CMK (cell line): ENCODE measurements at places on chromosomes 11 and 22.

- peak; percentile 61 for DNase-seq
Measured at GRCh38 chr11:75534259-75535069, 8.7 kb upstream of the GDPD5 start.

GRCh38 chr11:117953024-117953671 lies 23.9 kb upstream of the TMPRSS13 start:
- DNase-seq = no peak

DNA sequence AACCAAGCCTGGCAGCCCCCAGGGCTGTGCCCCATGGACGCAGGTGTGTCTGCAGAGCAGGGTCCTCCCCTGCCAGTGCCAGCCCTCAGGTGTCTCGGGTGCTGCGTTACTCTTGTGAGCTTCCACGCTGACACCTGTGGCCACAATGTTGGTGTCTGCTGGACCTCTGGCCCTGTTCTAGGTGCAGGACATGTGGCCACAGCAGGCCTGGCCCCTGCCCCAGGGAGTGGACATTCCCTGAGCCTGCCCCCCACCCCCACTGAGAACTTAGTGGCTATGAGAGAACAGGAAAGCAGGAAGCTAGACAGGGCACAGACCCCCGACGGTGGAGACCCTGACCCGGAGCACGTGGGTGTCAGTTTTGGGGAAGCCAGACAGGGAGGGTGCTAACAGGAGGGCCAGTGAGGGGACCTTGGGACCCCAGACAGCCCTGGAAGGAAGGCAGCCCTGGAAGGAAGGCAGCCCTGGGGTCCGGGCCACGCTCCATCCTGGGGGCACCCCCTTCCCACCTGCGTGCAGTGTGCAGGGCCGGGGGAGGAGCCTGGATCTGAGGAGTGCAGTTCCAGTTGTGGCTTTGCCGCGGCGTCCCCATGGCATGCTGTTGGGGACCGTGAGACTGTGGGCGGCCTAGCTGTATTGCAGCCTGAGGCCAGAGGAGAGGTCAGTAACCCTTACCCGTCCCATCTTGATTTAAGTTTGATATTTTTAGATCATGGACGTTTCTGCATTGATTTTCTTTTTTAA lies 43.9 kb upstream of the PPARA start:
- DNase-seq = no peak

GRCh38 chr22:44441401-44442185 lies 56.4 kb downstream of the RTL6 start:
- no peak for DNase-seq

GRCh38 chr22:36873614-36874308 lies 13.0 kb downstream of the NCF4 start:
- DNase-seq = no peak

- DNase-seq = no peak
Measured at GRCh38 chr11:105863523-105863922, 158.5 kb downstream of the MSANTD4 start.

- DNase-seq = no peak
Measured at GRCh38 chr11:109733245-109733644, 311.3 kb downstream of the C11orf87 start.

- DNase-seq = no peak
Measured at GRCh38 chr11:64371201-64371600, 12.2 kb downstream of the RPS6KA4 start.

- no peak for DNase-seq
Measured at GRCh38 chr11:3159296-3160190, 5.6 kb downstream of the OSBPL5 start.

- DNase-seq = no peak
Measured at GRCh38 chr11:8374716-8375115, 111.0 kb upstream of the LMO1 start.

DNA sequence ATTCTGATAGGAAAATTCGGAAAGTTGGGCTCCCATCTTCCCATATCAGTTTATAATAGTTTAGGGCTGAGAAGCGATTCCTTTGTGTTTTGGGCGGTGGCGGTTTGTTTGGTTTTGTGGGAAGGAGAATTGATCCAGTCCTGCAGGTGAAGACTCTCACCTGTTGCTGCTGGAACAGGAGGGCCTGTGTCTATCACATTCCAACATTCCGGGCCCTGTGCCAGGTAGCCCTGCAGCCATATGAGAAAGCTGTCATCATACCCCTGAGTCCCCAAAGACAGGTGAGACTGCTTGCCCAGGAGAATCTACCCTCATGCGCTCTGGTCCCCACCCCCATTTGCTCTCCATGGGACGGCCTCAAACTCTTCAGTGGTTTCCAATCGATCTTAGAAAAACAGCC lies 62.1 kb downstream of the TRAF6 start:
- no peak for DNase-seq
